Stimulated activated naive CD4-positive, alpha-beta T cell (primary cell): ENCODE measurements at places on chromosomes 13 and 19.

GRCh38 chr13:80558074-80558473, 217.1 kb upstream of the SPRY2 start:
- DNase-seq: no peak

DNA sequence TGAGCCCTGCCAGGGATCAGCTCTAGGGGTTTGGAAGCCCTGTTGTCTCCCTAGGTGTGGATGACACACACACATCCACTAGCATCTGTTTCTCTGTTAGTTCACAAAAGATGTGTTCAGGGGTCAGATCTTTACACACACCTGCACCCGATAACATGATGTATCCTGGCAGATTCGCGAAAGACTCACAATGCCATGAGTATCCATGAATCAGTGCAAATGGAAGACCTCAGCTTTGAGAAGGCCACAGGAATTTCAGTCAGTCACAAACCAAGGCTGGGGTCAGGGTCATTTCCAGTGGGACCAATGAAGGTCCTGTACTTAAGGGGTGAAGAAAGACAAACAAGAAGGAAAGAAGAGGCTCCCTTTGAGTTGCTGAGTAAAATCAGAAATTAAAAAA, 898.2 kb downstream of the UQCRFS1 start:
- DNase-seq: no peak

GRCh38 chr19:4758082-4758481, 33.5 kb upstream of the FEM1A start:
- no peak for DNase-seq

DNA sequence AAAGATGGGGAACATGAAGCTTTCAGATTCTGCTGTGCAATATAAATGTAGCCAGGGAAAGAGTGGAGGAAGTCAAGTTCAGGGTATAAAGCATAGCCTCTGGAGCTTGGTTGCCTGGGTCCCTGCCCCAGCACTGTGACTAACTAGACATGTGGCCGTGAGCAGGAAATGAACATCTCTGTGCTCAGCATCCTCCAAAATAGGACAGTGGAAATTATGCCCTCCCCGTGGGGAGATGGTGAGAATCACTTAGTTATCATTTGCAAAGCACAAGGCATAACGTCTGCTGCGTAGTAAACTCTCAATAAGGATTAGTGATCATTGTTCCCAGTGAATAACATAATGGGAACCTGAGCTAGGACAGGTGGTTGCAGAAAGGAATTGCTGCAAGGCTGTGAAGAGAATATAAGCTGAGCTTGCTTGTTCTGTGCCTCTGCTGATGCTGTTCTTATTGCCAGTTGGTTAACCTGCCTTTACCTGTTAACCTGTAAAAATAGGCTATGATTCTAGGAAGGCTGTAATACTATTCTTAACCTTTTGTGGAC, 441.0 kb downstream of the COG6 start:
- DNase-seq: peak; percentile 44

- no peak for DNase-seq
These were observed 53.7 kb downstream of the ATP7B start for GRCh38 chr13:51957377-51958216.

DNA sequence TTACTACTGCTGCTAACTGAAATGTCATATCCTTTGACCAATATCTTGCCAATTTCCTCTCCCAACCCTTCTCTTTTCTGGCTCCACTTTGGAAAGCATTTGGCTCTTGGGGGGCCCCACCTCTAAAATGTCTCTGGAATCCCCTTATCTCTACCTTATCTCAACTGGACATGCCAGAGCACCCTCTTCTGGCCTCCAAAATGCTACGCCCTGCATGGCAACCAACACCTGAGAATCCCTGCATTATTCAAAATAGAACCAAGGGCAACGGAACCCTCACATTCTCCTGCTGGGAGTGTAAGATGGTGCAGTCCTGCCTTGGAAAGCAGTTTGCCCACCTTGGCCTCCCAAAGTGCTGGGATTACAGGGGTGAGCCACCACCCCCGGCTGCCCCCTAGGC, 35.3 kb downstream of the CERS4 start:
- DNase-seq: no peak

DNA sequence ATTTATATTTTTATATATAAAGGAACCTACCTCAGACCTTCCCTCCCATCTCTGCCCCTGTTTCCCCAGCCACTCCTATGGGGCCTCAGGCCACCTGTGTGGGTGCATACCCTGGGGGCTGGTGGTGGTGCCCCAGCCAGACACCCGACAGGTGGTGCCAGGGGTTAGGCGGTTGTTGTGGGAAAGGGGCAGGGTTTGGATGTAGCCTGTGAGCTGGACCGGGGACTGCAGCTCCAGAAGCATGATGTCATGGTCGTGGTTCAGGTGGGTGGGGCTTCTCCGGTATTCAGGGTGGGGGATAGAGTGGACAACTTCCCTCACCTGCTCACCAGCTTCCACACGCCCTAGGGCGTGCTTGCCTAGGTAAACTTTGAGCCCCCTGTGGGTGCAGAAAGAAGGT, 5.2 kb downstream of the KLK13 start:
- DNase-seq: no peak

DNA sequence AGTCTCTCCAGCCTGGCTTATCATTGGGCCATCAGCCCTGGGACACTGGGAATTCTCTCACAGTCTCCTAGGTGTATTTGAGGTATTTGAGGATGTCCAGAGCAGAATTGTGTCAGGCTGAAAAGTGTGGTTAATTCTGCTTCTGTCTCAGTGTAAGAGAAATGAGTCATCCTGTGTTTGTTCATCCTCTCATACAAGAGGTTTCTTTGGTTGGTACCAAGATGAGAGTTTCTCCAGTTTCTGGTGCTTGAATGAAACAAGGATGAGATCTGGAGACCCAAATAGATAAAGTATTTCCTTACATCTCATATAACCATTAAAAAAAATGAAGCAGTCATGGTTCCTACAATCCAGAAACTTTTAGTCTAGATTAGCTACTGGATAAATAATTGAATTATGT, 7.7 kb downstream of the ZNF253 start:
- DNase-seq: no peak

DNA sequence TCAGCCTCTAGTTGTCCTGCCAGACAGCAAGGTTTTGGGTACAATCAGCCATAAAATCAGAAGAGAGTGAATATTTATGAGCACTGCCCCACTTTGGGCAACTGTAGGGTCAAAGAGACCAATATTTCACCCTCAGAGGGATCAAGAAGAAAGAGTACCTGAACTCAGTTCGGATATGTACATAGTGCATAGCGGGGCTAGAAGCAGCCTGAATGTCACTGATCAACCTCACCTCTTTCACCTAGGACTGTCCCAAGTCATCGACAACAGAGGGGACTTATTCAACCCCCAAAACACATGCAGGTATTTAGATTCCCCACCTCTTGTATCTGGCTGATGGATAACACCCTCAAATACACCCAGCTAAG, 446.9 kb downstream of the COG6 start:
- no peak for DNase-seq

DNA sequence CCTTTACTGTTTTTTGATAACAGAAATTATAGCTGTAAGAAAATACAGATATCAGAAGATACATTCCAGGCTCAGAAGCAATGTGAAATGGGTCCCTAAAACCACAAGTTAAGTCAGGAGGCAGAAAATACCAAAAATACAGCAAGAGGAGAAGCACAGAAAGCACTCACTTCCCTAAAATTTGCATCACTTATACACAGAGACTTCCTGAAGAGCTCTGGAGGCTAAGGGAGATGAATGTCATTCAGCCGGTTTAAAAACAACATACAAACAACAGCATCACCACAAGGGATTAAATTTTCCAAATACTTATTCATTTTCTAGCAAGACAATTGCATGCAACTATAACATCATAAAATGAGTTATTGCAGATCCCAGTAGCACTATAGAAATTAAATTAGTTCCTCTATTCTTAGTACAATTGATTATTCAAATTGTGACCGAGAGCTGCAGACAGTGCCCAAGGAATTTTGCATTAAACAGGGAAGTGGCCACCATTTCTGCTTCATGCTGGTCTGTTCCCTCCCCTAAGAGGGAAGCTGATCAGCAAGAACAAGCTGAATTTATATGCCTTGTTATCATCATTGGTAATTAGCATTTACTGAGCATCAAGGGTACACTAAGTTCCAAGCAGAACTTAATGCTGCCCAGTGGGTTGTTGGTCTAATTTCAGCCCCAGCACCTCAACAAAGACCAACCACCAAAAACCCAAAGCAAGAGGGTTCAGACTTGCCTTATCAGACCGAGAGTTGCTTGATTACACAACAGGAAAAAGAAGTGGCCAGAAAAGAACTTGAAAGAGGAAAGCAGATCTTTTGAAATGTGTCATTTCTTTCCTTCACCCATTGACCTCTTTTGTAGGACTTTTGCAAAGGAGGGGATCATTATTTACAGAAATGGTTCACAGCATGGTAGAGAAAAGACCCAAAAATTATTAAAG, 140.7 kb downstream of the KCTD12 start:
- DNase-seq: no peak

- no peak for DNase-seq
These were observed 2.0 kb downstream of the RPL36 start for GRCh38 chr19:5691822-5692722.

- no peak for DNase-seq
These were observed 57.1 kb upstream of the HTR2A start for GRCh38 chr13:46953941-46954340.

DNA sequence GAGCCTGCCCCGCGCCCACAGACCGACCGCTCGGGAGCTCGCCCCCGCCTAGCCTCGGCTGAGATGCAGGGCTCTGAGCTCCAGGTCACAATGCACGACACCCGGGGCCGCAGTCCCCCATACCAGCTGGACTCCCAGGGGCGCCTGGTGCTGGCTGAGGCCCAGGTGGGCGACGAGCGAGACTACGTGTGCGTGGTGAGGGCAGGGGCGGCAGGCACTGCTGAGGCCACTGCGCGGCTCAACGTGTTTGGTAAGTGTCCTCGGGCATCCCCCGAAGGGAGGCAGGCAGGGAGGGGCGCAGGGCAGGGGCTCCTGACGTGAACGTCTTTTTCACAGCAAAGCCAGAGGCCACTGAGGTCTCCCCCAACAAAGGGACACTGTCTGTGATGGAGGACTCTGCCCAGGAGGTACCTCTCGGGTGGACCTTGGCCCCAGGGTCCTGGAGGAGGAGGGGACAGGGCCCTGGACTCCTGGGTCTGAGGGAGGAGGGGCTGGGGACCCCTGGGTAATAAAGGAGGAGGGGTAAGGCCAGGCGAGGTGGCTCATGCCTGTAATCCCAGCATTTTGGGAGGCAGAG, 3.3 kb downstream of the BCAM start:
- DNase-seq: no peak

DNA sequence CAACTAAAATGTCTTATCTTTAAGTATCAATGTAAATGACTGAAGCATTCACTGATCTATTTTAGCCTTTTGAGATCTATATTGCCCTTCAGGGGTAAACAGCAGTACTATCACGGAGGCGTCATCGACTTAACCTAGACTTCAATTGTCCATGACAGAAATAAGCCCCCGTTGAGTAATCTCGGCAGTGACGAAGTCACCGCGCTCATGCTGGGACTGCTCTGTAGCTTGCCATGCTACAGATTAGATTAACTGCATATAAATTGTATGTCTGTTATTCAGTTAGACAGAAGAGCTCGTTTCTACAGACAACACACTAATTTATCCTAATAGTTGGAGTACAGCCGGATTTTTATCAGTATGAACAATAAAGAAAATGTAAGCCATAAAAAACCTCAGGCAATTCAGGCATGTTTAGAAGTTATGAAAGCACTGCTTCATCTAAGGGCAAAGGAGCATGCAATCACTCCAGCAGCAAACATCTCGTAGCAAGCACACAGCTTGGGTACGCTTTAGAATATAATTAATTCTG, 56.6 kb downstream of the TUBGCP3 start:
- DNase-seq: no peak

GRCh38 chr19:48726556-48726955, 7.0 kb upstream of the MAMSTR start:
- no peak for DNase-seq
